ENCODE measurements at places on chromosomes 1 and 21. TPM values are rescaled to one million over a fixed set of nuclear protein-coding genes. Genes with fewer than 3 reads are reported as not detected.

DNA sequence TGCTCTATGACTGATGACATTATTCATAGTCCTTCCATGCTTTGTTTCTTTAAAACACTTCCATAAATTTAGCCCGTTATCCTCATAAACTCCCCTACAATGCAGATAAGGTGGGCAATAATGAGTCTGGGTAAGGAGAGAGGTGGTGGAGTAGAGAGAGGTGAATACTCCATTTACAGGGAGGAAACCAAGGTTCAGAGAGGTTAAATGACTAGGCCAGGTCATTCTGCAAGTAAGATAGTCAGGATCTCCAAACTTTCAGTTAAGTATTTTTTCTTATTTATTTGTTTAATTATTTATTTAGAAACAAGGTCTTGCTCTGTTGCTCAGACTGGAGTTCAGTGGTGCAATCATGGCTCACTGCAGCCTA is 26.1 kb downstream of the PAFAH2 start:
- no peak overlapping the region for H3K4me3 ChIP-seq
- H3K36me3 ChIP-seq = peaks cover 16% of the 10 kb centered on the region
- H3K4me1 ChIP-seq = no peaks in the 10 kb centered on the region
- DNase-seq = no peak
- H3K27me3 ChIP-seq = no peaks in the 10 kb centered on the region

GRCh38 chr1:6149597-6149996 is 30.5 kb downstream of the CHD5 start:
- H3K27ac ChIP-seq = no peak overlapping the region
- no peak for DNase-seq
- no peak overlapping the region for H3K4me3 ChIP-seq
- H3K36me3 ChIP-seq = no peaks in the 10 kb centered on the region
- H3K27me3 ChIP-seq = no peaks in the 10 kb centered on the region

- no peak for DNase-seq
- no peak overlapping the region for H3K4me3 ChIP-seq
- no peaks in the 10 kb centered on the region for H3K4me1 ChIP-seq
Observed at GRCh38 chr1:62530516-62531154, 66.7 kb upstream of the ANGPTL3 start.

DNA sequence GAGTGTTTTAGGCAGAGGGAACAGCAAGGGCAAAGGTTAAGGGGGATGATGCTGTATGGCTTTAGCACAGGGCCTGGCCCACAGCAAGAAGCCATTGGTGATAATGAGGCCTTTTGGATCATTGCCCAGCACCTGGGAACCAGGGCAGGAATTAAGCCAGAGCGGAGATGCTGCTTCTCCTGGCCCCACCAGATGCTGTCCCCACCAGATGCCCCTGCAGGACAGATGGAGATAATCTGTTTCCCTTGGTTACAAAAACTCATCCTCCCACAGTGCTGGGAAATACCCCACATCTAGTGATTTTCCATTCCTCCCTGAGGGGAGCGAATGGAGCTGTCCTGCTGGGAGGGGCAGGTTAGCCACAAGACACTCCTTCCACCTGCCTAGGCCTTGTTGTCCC is 18.8 kb downstream of the OPRD1 start:
- no peaks in the 10 kb centered on the region for H3K27me3 ChIP-seq
- H3K4me1 ChIP-seq = no peaks in the 10 kb centered on the region
- H3K4me3 ChIP-seq = no peak overlapping the region
- DNase-seq = no peak
- no peak overlapping the region for H3K27ac ChIP-seq

GRCh38 chr1:185645162-185645640 is 89.0 kb upstream of the HMCN1 start:
- H3K27me3 ChIP-seq = no peaks in the 10 kb centered on the region
- H3K4me1 ChIP-seq = peaks cover 16% of the 10 kb centered on the region
- no peak overlapping the region for H3K4me3 ChIP-seq
- H3K27ac ChIP-seq = no peak overlapping the region
- no peaks in the 10 kb centered on the region for H3K36me3 ChIP-seq

The SEC16B gene
- 4.2 TPM for total RNA-seq

The GABRD gene
- total RNA-seq = not detected

The KCNJ10 gene
- not detected for total RNA-seq
